ENCODE measurements at places on chromosomes 6 and 20.
A peak's percentile ranks its signal among the peaks of the same experiment; 100 is the strongest.

DNA sequence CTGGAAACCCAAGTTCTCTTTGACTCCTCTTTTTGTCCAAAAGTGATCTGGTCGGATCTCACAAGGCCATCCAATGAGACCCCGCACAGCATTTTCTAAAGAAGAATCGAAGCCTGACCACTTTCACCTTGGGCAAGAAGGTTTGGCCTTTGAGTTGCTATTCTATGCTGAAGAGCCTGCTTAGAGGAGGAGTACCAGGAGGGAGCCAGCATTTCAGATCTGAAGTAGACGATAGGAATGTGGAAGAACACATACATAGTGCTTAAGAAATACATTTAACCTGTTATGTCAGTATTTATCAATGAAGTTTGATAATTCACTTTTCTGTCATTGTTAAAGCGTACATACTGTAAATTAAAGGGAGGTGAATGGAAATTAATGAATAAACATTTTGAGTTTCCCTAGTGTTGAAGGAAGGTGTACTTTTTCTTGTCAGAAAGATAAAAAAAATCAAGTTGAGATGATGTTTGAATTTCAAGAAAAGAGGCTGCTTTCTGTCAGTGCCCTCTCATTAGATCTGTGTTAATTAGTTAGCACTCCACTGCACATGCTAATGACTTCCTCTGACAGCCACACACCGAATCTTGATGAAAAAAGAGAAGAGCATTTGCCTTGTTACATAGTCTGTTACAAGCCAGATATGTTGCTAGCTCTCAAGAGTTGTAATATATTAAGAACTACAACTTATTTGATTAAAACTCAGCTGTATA is 10.9 kb upstream of the TDRD6 start:
- DNase-seq, result no peak

GRCh38 chr6:40371621-40372020 is 215.5 kb downstream of the LRFN2 start:
- no peak for DNase-seq

GRCh38 chr6:113921299-113921904 is 49.5 kb downstream of the HDAC2 start:
- no peak for DNase-seq

- no peak for DNase-seq
Measured at GRCh38 chr6:111441678-111442243, 41.3 kb downstream of the REV3L start.

- no peak for DNase-seq
Measured at GRCh38 chr20:31537116-31537871, 23.1 kb downstream of the HM13 start.

GRCh38 chr6:26351544-26351953 is 13.4 kb upstream of the BTN3A2 start:
- DNase-seq, result peak; percentile 90

GRCh38 chr6:31272836-31273626 is 1.1 kb upstream of the HLA-C start:
- no peak for DNase-seq

GRCh38 chr20:62409931-62410745 is 3.1 kb upstream of the CABLES2 start:
- peak; percentile 8 for DNase-seq

- DNase-seq, result no peak
Measured at GRCh38 chr6:1821164-1821512, 211.4 kb downstream of the FOXC1 start.

GRCh38 chr6:158011980-158012566 is 30.4 kb downstream of the SYNJ2 start:
- no peak for DNase-seq
